ENCODE measurements at places on chromosomes 7 and 10.

- no peak for DNase-seq
Measured at GRCh38 chr10:73478636-73479035, 17.2 kb downstream of the PPP3CB start.

GRCh38 chr10:33793793-33794192 is 459.3 kb upstream of the NRP1 start:
- DNase-seq, result no peak

DNA sequence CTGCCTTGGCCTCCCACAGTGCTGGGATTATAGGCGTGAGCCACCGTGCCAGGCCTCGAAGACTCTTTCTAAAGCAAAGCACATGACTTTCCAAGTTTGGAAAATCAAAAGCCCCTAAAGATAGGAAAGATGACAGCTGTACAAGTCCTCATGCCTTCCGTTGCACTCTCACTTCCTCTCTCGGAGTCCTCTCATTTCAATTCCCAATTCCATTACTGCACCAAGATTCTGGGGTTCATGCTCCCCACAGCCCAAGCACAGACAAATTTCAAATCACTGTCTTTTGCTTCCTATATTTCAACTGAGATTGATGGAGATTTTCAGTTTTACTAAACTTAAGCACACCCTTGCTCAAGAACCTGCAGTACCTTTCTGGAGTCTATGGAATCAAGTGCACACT is 10.9 kb upstream of the PLAU start:
- DNase-seq, result no peak

DNA sequence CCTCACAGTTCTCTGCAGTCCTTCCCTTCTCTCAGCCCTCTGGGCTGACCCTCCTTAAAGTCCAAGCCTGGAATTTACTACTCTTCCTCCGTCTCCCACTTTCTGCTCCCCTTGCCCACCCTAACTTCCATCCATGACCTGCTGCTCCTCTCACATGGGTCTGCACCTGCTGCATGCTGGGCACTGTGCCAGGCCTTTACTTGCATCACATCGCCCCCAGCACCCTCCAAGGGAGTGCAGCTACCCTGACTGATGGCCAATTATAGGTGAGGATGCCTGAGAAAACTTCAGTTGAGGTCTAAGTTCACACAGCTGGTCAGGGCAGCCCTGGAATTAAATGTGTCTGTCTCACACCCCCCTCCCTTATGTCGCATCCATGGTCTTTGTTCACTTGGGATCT is 53.6 kb upstream of the ZPBP start:
- DNase-seq, result no peak

DNA sequence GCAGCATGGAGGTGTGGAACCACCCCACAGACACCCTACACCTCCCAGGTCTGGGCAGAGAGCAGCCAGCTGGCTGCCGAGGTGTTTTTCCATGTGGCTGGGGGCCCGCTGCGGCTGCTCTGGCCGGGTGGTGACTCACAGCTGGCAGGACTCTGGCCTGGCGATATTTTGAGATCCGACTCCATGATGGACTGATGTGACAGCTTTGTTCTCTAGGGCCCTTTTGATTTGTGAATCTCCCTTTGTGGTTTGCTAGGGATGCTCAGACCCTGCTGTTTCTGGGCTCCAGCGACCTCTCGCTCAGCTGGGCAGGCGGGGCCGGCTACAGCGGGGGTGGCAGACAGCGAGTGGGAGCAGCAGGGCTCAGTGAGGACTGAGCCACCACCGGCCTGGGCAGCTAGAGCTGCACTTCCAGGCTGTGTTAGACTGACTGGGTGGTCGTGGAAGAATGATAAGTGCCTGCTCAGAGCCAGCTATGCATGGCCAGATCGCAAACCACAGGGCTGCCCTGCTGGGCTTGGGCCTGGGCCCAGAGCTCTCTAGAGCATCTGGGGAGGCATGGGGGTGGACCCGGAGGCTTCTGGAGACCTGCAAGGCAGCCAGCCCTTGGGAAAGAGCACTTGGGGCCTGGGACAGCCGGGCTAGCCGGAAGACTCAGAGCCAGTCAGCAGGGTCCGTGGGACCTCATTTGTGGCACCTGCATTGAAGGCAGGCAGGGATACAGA is 46.2 kb upstream of the GDF10 start:
- DNase-seq, result no peak

DNA sequence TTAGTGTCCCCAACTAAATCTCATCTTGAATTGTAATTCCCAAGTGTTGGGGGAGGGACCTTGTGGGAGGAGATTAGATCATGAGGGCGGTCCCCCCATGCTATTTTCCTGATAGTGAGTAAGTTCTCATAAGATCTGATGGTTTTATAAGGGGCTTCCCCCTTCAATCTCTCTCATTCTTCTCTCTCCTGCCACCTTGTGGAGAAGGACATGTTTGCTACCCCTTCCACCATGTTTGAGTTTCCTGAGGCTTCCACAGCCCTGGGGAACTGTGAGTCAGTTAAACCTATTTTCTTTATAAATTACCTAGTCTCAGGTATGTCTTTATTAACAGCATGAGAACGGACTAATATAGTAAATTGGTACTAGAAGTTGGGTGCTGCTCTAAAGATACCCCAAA is 365.6 kb downstream of the ANKRD7 start:
- no peak for DNase-seq

DNA sequence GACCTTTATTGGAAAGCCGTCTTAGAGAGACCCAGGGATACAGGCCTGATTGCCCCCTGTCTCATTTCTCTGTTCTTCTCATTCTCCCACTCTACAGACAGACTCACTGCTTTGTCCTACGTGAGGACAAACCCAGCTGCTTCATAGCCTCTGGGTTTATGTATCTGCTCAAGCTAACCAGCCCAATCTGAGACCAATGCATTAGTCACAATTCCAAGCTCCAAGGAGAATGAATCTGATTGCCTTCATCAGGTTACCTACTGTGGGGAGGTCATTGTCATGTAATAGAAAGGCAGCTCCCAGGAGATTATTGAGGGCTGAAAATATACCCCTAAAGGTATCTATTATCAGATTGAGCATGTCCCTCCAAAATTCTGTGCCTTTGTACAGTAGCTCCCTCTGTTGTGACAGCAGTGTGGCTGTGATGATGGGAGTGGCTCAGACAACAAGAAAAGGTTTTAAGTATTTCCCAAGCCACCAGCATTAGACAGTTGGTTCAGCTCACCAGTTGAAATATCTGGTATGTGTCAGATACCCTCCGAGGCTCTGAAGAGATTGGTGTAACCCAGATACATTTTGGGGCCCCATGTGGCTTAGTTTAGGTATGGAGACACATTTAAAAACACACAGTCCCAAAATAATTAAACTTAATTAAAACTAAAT is 123.1 kb upstream of the EEPD1 start:
- no peak for DNase-seq

GRCh38 chr10:15311569-15312280 is 59.4 kb downstream of the FAM171A1 start:
- DNase-seq, result no peak

DNA sequence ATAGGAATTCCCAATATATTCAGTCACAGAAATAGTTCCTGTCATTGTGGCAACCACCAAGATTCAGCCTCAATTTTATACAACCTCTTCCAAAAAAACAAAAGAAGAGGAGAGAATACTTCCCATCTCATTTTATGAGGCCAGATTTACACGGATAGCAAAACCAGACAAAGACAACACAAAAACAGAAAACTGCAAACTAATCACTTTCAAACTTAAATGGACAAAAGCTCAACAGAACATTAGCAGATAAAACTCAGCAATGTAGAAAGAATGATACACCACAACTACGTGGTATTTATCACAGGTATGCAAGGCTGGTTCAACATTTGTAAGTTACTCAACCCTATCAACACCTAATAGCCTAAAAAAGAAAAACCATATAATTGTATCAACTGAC is 22.0 kb downstream of the PEX1 start:
- no peak for DNase-seq

DNA sequence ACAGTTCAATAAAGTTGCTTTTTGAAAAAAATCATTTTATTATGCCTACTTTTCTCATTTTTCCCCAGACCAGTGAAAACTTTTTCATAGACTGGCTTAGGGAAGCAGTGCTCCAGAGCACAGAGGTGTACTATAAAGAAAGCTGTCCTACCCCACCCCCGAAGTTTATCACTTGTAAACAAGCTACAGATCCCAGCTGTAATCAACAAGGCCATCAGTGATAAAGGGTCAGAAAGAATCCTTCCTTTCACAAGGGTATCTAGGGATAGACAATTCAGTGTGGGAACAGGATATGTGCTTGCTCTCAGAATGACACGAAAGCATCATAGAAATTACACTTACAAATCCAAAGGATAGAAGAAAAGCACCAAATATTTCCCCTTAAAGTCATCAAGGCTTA is 4.5 kb downstream of the PRDX3 start:
- DNase-seq, result no peak

DNA sequence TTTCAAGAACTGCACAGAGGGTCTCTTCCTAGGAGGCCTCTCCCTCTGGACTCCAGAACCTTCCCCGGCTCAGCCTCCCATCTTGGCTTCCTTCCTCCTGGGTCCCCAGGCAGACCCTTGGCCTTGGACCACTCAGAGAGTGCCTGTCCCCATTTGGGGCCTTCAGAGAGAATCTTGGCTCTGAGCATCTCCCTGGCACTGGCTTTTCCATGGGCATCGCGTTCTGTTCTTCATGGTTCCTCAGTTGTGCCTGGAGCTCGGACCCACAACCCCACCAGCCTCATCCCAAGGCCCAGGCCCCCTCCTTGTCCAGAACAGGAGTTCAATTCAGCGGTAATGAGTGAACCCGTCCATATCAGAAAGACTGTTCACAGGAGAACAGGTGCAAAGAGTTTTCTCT is 73.4 kb downstream of the VIPR2 start:
- DNase-seq, result no peak

DNA sequence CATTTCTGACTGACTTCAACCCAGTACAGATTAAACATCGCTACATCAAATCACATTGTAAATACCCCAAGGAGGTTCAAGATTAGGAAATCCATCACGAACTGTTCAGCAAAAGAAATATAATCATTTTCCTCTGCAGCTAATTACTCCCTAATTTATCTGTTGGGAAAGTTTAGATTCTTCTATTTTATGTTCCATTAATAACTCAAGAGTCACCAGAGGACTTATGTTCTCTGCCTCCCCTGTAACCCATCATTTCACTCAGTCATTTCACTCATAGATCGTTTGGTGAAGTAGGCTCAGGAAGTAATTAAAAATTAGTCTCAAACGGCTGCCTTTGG is 45.2 kb downstream of the FAM171A1 start:
- no peak for DNase-seq

DNA sequence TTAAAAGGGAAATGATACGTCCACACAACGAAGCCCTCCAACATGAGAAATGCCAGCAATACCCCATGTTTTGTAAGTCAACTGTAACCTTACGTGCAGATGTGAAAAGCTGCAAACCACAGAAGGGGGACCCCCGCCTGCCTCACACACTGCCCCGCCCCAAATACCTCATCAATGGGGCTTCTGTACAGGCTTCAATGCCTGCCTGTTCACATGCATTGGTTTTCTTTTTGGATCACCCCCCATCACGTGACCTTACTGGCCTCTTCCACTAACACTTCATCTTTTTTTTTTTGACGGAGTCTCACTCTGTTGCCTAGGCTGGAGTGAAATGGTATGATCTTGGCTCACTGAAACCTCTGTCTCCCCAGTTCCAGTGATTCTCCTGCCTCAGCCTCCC is 224.0 kb downstream of the TNS3 start:
- no peak for DNase-seq
